AG04450 (cell line): ENCODE measurements at places on chromosomes 6 and 20.
A peak's percentile ranks its signal among the peaks of the same experiment; 100 is the strongest.

GRCh38 chr6:3943331-3943765 lies 94.2 kb downstream of the FAM50B start:
- DNase-seq = no peak

DNA sequence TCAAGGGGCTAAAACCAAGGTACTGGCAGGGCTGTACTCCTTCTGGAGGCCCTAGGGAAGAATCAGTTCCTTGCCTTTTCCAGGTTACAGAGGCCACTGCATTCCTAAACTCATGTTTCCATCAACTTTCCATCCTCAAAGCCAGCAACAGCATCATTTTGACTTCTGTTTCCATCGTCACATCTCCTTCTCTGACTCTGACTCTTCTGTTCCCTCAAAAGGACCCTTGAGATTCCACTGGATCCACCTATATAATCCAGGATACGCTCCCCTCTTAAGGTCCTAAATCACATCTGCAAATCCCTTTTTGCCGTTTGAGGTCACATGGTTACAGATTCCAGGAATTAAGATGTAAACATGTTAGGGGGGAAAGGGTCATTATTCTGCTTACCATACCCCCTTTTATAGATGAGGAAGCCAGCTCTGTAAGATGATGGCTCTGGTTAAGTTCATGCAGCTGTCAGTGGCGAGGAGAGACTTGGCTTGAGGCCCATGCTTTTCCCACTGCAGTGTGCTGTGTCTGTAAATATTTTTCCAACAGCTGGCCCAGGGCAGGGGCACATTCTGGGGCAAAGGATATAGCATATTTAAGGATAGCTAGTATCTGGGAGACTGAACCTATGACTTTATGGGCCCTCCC lies 114.6 kb downstream of the TNFRSF21 start:
- no peak for DNase-seq

GRCh38 chr6:474453-475185 lies 83.1 kb downstream of the IRF4 start:
- DNase-seq = no peak

GRCh38 chr6:18155150-18155863 lies at the start of gene KDM1B:
TSS of gene KDM1B (plus strand) at chr6:18155422. CDS start at chr6:18159896, 4,474 bp downstream.
- DNase-seq = peak; percentile 97

- no peak for DNase-seq
Measured at GRCh38 chr6:149898966-149899365, 1.1 kb upstream of the RAET1E start.

GRCh38 chr20:43375591-43375990 lies 82.1 kb upstream of the SRSF6 start:
- no peak for DNase-seq

DNA sequence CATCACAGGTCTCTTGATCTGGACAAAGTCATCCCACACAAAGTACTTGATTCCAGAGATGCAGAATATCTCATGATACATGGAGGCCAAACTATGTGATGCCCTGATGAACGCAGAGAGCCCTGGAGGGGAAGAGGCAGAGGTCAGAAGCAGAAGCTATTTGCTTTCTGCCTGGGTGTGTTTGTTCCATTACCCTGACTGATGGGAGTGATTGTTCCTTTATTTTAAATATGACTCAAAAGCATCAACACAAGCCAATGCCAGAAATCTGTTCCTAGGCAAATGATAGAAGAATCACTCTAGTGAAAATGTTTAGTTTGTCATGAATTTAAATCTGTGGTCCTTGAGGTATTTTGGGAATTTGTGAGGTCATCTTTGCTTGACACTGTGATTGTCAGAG lies 54.7 kb upstream of the GGTLC1 start:
- no peak for DNase-seq

DNA sequence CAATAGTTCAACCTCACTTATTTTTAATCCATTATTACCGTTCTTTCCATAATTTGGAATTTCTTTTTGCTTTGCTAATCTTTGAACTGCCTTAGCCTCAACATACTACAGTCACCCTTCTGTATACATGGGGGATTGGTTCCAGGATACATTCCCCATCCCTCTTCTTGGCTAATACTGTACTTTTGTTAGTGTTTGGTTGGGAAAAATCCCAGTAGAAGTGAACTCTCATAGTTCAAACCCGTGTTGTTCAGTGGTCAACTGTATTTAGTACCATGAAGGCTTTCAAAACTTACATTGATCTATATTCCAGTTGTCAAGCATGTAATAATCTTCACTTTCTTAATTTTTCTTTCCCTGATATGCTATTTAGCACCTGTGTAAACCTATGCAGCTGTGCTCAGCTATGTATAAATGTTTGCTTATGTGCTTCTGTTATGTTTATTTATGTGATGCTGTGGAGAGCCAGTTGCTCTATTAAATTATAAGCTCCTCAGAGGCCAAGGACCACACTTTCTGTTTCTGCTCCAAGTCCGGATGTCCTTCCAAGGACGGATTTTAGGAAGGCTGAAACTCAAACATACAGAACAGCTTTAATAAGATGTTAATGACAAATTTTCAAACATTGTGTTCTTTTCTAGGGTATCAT lies 33.3 kb upstream of the LAMA4 start:
- DNase-seq = no peak

- no peak for DNase-seq
Measured at GRCh38 chr20:24499472-24499871, 30.0 kb downstream of the SYNDIG1 start.

DNA sequence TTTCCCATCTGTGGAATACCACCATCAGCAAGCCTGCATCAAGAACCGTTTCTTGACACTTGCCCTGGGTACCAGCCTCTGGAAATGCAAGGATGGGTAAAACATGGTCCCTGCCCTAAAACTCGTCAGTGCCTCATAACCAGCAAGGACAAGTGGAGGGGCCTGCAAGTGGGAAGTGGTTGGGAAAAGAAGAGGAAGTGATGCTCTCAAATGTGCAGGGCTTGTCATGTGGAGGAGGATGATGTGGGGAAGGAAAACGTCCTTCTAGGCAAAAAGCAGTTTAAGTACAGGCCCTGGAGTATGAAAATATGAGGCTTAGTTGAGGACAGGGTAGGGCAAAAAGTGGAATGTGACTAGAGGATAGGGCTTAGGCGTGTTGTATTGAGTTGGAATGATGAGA lies 19.0 kb downstream of the RREB1 start:
- no peak for DNase-seq

DNA sequence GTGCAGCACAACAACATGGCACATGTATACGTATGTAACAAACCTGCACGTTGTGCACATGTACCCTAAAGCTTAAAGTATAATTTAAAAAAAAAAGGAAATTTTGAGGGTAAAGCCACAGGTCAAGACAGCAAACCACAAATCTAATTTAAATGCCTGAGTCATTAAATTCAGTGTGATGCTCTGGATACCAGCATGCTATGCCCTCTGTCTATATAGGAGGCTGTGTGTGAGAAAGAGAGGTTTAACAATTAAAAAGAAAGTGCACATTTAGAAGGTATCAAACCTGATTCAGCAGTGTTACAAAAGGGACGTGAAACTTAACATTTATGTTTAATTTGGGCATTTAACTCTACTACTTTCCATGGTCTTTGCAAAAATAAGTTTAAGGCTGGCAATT lies 276.3 kb downstream of the ADGRB3 start:
- DNase-seq = no peak
